Stimulated activated CD4-positive, alpha-beta T cell treated with anti-CD3 and anti-CD28 coated beads, Interleukin-15, amount 100 ng/mL, for 1 hour (primary cell): ENCODE measurements at places on chromosomes 6 and 20.

GRCh38 chr6:7143476-7143974 lies 35.8 kb downstream of the RREB1 start:
- no peak for DNase-seq

DNA sequence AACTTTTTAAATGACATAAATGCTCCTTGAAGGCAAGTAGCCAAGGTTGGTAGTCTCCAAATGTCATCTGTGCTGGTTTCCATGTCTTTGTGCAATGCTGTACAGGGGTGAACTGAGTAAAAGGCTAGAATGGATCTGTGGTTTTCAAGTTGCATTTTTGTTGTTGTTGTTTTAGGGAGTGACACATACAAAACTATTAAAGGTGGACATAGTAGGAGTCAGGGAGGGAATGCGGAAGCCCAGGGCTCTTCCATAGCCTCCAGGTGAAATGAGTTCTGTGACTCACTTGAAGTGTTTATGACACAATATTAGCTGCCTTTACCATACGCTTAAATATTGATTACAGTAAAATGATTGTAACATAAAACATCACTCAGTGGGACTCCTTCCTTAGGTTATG lies 22.5 kb upstream of the QKI start:
- DNase-seq = no peak

- DNase-seq = no peak
Observed at GRCh38 chr20:571754-572441, 28.3 kb upstream of the CSNK2A1 start.

GRCh38 chr20:62123450-62124118 lies 1.3 kb downstream of the LSM14B start:
- no peak for DNase-seq

DNA sequence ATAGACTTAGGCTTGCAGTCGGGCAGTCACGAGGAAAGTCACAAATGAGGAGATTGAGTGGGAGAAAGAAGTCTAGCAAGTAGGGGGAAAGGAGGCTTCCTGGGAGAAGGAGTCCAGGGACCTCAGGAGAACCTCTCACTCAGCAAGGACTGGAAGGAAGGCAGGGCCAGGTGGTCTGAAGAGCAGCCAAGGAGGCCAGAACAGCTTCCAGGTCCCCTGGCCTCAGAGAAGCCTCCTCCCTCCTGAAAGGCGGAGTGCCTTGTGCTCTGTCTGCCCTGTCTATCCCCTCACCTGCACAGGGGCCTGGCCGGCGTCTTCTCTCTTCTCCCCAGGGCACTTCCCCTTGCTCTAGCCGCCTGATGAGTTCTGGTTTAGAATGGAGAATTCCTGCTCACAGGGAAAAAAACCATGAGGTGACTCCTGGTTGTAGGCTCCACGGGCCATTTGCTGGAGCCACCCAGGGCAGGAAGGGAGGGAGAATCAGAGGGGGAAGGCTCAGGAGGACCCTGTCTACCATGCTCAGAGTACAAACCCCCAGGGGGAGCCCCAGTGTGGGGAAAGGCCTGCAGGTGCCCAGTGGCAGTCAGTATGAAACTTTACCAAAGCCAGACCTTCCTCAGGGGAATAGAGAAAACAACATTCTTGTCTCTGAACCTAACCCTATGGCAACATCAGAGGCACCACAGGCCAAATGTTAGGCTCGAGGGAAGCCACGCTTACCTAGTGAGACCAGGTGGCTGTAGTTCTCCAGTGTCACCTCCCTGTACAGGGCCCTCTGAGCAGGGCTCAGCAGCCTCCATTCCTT lies 11.2 kb downstream of the ZNF337 start:
- no peak for DNase-seq
